ENCODE measurements at places on chromosomes 2 and 18.

GRCh38 chr2:172229125-172229524 lies 126.4 kb upstream of the DLX2 start:
- DNase-seq, result no peak

DNA sequence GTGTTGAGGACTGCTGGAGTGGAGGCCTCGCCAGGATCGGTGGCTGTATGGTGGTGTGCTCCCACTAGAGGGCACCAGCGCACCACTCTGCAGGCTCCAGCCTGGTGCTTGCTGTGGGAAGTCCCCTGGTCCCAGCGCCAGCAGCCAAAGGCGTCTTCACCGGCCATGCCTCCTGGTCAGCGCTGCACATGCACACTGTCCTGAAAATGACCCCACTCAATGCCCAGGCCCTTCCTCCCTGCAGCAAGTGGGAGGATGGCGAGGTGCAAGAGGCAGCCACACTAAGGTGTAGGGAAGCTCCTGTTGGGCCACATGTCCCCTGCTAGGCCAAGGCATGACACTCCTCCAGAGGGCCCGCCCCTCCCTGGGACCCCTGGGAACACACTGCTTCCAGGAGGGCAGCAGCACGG lies 136.5 kb downstream of the CTIF start:
- peak; percentile 92 for DNase-seq

DNA sequence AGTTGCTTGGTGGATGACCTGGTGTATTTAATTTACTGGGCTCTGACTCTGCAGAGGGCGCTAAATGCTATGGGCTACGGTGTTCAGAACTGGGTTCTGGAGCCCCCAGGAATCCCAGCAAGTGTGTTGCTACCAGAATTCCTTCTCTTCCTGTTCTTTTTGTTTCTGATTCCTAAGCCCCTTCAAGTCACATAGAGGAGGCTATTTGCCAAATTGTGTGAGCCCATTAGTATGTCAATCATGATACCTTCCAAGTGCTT lies 358.2 kb upstream of the SPRED2 start:
- DNase-seq, result no peak

DNA sequence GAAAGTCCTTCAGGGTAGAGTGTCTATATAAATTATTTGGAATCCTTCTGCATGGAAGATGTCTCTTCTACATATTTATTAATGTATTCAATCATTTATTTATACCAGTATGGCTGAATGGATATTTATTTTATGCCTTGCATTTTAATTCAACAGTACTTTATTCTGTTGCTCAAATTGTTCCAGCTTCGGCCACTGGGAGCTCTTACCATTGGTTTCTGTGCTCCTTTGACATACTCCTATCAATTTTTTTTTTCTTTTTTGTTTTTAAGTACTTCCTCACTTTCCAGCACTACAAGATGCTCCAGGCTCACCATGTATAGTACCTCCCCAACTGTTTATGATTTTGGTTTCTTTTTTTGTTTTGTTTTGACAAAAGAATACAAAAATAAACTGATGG lies 39.4 kb upstream of the WIPF1 start:
- no peak for DNase-seq

GRCh38 chr2:110674620-110675555 lies 3.0 kb downstream of the BUB1 start:
- peak; percentile 57 for DNase-seq

GRCh38 chr2:241788572-241788971 lies 11.9 kb downstream of the GAL3ST2 start:
- no peak for DNase-seq

GRCh38 chr2:150997702-150998440 lies 263.8 kb downstream of the RBM43 start:
- no peak for DNase-seq

GRCh38 chr18:62107881-62108280 lies 79.0 kb downstream of the PIGN start:
- DNase-seq, result no peak

DNA sequence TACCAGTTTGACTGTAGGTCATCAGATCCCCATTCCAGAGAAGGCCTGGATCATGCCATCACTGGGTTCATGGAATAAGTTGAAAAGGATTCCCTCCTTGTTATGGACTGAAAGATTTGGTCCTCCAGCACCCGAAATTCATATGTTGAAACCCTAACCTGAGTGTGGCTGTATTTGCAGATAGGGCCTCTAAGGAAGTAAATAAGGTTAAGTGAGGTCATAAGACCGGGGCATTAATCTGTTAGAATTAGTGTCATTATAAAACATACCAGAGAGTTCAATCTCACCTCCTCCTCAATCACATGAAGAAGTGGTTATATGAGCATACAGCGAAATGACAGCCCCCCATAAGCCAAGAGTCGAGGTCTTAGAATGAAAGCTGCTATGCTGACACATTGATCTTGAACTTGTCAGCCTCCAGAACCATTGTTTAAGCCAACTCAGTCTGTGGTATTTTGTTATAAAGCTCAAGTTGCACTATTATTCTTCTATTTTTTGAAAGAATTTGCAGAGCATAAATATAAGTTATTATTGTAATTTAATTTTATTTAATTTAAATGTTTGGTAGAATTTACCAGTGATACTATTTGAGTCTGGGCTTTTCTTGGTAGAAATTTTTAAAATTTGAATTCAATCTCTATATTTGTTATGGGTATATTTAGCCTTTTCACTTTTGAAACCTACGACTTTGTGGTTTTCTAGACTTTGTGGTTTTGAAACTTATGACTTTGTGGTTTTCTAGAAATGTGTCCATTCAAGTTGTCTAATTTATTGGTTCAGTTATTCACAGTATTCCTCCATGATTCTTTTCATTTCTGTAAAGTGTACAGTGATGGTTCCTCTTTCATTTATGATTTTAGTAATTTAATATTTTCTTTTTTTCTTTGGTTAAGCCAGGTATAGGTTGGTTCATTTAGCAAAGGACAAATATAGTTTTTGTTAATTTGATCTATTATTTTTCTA lies 1206.7 kb upstream of the CDH2 start:
- DNase-seq, result no peak

DNA sequence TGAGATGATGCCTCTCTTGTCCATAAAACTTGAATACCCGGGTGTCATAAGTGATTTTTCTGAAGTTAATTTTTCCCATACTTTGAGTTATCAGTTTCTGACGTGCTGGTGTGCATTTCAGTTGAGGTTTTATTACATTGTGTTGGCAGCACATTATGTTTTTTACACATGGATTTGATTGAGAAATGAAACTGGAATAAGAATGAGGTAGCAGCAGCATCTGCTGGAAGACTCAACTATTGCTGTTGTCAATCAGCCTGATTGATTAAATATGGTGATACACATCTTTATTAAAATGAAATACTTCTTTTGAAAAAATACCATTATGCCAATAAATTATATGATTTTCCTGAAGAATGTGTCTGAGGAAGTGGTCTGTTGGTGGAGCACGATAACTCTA lies 60.5 kb downstream of the INSIG2 start:
- DNase-seq, result no peak

GRCh38 chr2:102049756-102050443 lies 58.1 kb downstream of the IL1R2 start:
- DNase-seq, result peak; percentile 81

GRCh38 chr2:222939208-222939856 lies 78.5 kb downstream of the ACSL3 start:
- peak; percentile 36 for DNase-seq

- peak; percentile 85 for DNase-seq
Observed at GRCh38 chr18:58998401-58999203, 133.9 kb downstream of the ZNF532 start.

GRCh38 chr18:63191413-63191812 lies 128.2 kb downstream of the BCL2 start:
- DNase-seq, result no peak

- no peak for DNase-seq
Observed at GRCh38 chr18:55419947-55420664, 167.9 kb downstream of the TCF4 start.

- no peak for DNase-seq
Observed at GRCh38 chr2:123532994-123533393, 492.1 kb upstream of the CNTNAP5 start.

DNA sequence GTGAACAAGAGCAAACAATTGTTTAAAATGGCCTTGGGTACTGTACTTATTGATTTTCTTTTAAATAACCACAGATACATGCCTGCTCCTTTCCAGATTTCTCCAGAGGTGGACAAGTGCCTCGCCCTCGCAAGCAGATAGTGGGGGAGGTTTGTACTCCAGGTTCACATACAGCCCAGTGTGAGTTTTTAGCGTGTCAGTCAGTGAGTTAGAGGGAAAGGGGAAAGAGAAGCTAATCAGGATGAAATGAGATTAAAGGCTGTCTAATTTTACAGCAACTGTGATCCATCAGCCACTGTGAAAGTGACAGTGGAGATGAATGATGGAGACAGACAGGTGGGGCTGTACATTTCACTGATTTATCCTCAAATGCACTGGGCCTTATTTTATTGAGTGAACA lies 74.7 kb downstream of the KLHL14 start:
- DNase-seq, result no peak

DNA sequence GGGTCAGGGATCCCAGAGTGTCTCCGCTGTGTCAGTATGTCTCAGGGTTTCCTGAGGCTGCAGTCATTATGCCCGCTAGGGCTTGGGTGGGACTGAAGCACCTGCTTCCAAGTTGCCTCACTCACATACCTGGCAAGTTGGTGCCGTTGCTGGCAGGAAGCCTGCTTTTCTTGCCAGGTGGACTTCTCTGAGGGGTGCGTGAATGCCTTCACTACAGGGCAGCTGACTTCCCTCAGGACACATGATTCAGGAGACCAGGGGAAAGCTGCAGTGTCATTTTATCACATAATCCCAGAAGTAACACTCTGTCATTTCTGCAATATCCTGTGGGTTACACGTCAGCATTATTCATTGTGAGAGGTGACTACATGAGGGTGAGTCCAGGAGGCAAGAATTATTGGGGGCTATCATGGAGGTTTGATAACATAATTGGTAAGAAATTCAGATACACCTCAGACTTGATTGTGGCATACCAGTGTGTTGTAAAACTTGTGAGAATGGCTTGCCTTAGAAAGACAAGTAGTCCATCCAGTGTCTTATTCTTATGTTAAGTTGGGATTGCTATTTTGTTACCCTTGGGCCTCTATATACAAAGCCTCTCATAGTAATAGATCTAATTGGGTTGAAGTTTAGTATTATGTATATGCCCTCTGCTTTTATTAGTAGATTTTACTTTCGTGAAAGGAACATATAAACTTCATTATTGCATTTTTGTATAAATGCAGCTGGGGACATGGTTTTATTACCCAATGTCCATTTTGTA lies 44.1 kb downstream of the NEDD4L start:
- no peak for DNase-seq

DNA sequence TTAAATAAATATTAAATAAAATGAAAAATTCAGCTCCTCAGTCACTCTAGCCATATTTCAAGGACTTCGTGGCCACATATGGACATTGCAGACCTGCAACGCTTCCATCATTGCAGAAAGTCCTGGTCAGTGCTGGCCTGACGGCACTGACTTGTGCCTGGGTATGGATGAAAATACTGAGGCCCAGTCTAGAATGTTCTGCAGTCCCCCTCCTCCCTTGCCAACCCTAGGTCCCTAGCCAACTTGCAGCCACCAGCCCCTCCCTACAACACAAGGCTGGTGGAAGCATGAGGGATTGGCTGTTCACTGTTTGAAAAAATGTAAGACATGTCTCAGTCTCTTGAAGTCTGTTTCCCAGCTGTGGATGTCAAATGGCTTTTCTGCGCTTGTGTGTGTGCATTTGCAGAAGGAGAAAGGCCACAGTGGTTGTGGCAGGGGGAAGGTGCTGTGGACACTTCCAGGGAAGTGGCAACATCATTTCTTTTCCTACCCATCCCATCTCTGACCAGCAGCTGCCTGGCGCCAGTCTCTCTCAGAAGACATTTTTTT lies 9.9 kb downstream of the IGFBP5 start:
- DNase-seq, result no peak

DNA sequence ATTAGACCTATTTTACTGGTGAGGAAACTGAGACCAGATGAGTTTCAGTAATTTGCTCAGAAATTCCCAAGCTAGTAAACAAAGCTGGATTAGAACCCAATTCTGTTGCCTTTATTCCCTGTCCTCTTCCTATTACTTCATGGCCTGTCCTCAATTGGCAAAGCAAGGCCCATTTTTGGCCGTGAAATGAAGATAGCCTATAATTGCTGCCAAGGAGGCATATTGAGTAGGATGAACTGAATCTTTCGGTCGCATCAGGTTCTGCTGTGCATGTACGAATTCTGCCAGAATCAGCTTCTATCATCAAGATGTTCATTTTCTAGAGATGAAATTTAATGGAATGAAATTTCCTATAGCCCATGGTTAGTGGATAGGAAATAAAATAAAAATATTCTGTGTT lies 1485.2 kb upstream of the PIK3C3 start:
- DNase-seq, result no peak
